ENCODE measurements at places on chromosomes 12 and 14. TPM values are rescaled to one million over a fixed set of nuclear protein-coding genes. Genes with fewer than 3 reads are reported as not detected.

DNA sequence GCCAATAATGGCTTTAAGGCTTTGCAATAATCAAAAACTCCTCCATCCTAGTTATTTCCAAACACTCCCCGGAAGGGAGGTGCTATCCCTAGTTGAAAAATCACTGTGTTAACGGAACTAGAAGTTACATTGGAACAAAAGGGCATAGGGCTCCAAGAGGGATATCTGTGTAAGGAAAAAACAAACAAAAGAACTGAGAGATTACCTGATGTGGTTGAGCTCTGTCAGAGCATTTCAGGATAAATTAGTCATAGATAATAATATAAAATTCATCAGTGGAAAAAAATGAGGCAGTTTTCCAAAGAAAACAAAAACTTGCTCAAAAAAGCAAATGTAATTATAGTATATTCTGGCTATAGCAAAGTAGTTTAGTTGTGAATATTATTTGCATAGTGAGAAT is 27.4 kb upstream of the PAPLN start:
- no peaks in the 10 kb centered on the region for H3K27me3 ChIP-seq
- H3K36me3 ChIP-seq: peaks cover 36% of the 10 kb centered on the region
- H3K27ac ChIP-seq: no peak overlapping the region
- H3K4me1 ChIP-seq: no peaks in the 10 kb centered on the region
- no peak overlapping the region for H3K4me3 ChIP-seq

DNA sequence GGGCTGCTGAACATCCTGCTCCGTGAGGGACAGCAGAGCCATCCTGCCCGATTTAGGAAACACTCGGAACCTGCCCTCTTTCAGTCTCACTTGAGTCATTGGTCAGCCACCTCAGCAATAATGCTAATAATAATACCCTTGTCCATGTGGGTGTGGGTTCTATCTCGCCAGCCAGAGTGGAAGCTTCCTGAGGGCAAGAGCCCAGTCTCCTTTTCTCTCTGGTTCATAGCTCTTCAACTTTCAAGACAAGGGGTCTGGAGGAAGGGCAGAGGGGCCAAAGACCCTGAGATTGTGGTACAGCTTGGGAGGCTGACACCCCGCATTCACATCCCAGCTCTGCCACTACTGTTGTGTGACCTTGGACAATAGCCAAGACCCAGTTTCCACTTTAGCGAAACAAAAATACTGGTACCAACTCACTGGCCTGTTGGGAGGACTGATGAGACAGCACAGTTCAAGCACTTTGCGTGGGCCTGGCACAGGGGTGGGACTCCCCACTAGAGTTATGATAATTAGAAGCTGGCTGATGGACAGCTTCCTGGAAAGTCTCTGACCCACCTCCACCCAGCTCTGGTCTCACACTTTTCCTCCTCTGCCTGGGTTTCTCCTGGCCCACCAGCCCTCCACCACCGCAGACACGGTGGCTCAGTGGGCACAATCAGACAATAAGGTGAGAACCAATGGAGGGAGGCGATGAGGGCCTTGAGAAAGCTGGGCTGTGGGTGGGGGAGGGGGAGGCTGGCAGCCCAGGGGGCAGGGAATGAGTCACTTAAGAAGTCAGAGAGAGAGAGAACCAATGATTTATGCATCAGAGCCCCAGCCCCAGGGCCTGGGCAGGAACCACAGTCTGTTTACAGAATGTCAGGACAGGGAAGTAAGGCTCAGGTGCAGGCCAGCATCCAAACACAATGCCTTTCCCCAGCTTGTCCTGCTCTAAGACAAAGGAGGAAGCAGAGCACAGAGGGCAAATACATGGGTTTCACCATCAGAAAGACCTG is 9.6 kb downstream of the FAIM2 start:
- H3K4me3 ChIP-seq: no peak overlapping the region
- DNase-seq: no peak
- peaks cover 5% of the 10 kb centered on the region for H3K4me1 ChIP-seq
- peaks cover 24% of the 10 kb centered on the region for H3K27me3 ChIP-seq
- no peaks in the 10 kb centered on the region for H3K36me3 ChIP-seq
- H3K27ac ChIP-seq: no peak overlapping the region

The GLI1 gene
- polyA plus RNA-seq: 1.2 TPM

- H3K36me3 ChIP-seq: no peaks in the 10 kb centered on the region
- H3K4me1 ChIP-seq: no peaks in the 10 kb centered on the region
- DNase-seq: no peak
- H3K4me3 ChIP-seq: no peak overlapping the region
- H3K27ac ChIP-seq: no peak overlapping the region
- H3K27me3 ChIP-seq: no peaks in the 10 kb centered on the region
These were observed 15.8 kb upstream of the KRAS start for GRCh38 chr12:25266497-25266896.

- H3K27me3 ChIP-seq: peaks cover 3% of the 10 kb centered on the region
- no peak for DNase-seq
- no peaks in the 10 kb centered on the region for H3K36me3 ChIP-seq
- no peak overlapping the region for H3K4me3 ChIP-seq
- H3K4me1 ChIP-seq: peaks cover 14% of the 10 kb centered on the region
- H3K27ac ChIP-seq: no peak overlapping the region
These were observed 48.5 kb upstream of the RIMBP2 start for GRCh38 chr12:130764475-130765185.

DNA sequence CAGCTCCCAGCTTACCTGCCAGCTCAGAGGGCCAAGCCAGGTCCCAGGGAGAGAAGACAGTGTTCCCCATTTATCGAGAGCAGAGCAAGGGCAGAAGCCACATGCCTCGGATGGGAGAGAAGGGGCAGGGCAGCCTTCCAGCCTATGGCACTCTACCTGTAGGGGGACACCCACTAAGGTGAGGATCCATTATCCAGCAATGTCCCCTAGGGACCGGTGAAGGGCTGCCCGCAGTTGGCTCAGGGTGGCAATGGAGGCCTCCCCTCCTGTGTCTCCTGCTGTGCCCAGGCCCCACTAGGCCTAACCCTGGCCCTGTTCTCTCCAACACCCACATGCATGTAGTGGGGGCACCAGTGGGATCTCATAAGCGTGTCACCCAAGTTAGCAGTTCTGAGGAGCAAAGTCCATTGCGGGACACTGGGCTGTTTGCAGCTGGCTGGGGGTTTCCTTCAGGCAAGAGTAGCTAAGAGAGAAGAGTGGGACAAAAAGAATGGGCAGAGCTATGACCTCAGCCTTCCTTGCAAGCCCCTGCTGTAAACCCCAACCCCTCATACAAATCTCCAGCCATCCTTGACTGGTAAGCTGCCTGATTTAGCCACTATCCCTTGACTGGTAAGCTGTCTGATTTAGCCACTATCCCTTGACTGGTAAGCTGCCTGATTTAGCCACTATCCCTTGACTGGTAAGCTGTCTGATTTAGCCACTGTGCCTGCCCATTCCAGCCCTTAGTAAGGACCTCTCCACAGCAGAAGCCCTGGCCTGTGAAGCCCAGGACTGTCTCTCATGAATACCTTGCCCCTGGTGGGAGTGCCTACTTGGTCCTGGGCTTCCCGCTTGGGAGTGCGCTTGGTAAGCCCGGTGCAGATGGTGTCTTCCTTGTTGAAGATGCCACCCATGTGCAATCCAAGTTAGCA is 5.2 kb upstream of the ASB2 start:
- no peak overlapping the region for H3K4me3 ChIP-seq
- no peak for DNase-seq
- H3K4me1 ChIP-seq: peaks cover 3% of the 10 kb centered on the region
- no peaks in the 10 kb centered on the region for H3K36me3 ChIP-seq

GRCh38 chr12:99706736-99707473 is 59.4 kb downstream of the GARIN6 start:
- H3K27me3 ChIP-seq: no peaks in the 10 kb centered on the region
- H3K4me3 ChIP-seq: no peak overlapping the region
- no peaks in the 10 kb centered on the region for H3K36me3 ChIP-seq
- no peaks in the 10 kb centered on the region for H3K4me1 ChIP-seq
- no peak overlapping the region for H3K27ac ChIP-seq
- DNase-seq: no peak

GRCh38 chr14:75711105-75711795 is 50.2 kb downstream of the TTLL5 start:
- H3K4me1 ChIP-seq: peaks cover 15% of the 10 kb centered on the region
- no peak for DNase-seq
- peaks cover 1% of the 10 kb centered on the region for H3K36me3 ChIP-seq
- peak overlapping the region; percentile 19 for H3K27ac ChIP-seq
- H3K4me3 ChIP-seq: peak overlapping the region; percentile 0

The TAC3 gene
- not detected for polyA plus RNA-seq

DNA sequence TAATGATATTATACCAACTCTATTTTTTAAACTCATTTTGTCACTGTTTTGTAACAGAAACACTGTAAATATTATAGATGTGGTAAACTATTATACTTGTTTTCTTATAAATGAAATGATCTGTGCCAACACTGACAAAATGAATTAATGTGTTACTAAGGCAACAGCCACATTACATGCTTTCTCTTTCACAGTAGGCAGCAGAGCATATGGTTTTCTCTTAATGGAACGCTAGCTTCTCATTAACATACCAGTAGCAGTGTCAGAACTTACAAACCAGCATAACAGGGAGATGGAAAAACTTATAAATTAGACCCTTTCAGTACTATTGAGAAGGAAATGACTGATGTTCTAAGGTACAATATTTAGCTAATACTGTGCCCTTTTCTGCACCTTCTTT is 398.8 kb downstream of the PRKD1 start:
- H3K4me1 ChIP-seq: no peaks in the 10 kb centered on the region
- H3K36me3 ChIP-seq: no peaks in the 10 kb centered on the region
- no peak for DNase-seq

DNA sequence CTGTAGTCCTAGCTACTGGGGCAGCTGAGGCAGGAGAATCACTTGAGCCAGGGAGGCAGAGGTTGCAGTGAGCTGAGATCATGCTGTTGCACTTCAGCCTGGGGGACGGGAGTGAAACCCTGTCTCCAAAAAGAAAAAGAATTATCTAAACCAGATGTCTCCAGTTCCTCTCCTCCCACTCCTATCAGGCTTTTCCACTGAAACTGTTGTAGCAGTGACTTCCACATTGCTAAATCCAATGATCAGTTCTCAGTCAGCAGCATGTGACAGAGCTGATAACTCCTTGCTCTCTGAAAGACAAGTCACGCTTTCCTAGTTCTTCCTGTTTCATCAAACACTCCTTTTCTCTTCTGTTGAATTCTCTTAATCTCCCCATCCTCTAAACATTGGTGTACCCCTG is 8.6 kb downstream of the SLC38A6 start:
- H3K27me3 ChIP-seq: no peaks in the 10 kb centered on the region
- no peak overlapping the region for H3K4me3 ChIP-seq
- no peak for DNase-seq
- H3K36me3 ChIP-seq: peaks cover 4% of the 10 kb centered on the region
- H3K4me1 ChIP-seq: no peaks in the 10 kb centered on the region

The SLC41A2 gene
- 1.0 TPM for polyA plus RNA-seq

The ST8SIA1 gene
- polyA plus RNA-seq: 0.46 TPM

- H3K27ac ChIP-seq: no peak within 1 kb of the TSS
- no peak for DNase-seq
- H3K4me3 ChIP-seq: peak within 1 kb of the TSS; percentile 47
- H3K36me3 ChIP-seq: no peaks in the 10 kb centered on the region
- peaks cover 17% of the 10 kb centered on the region for H3K27me3 ChIP-seq
- peaks cover 6% of the 10 kb centered on the region for H3K4me1 ChIP-seq
These were observed at the start of gene NDRG2 for GRCh38 chr14:21024585-21025370. NDRG2 (minus strand) TSS chr14:21025061; CDS start chr14:21023315, 1,746 bp downstream.

GRCh38 chr12:89949457-89950195 is 241.0 kb upstream of the ATP2B1 start:
- H3K27me3 ChIP-seq: no peaks in the 10 kb centered on the region
- H3K36me3 ChIP-seq: no peaks in the 10 kb centered on the region
- H3K4me1 ChIP-seq: peaks cover 43% of the 10 kb centered on the region
- peak overlapping the region; percentile 88 for H3K27ac ChIP-seq

The SLC25A47 gene
- polyA plus RNA-seq: not detected

- H3K27me3 ChIP-seq: no peaks in the 10 kb centered on the region
- no peak for DNase-seq
- H3K4me3 ChIP-seq: no peak overlapping the region
- no peak overlapping the region for H3K27ac ChIP-seq
- no peaks in the 10 kb centered on the region for H3K4me1 ChIP-seq
These were observed 35.9 kb downstream of the FBLN5 start for GRCh38 chr14:91911474-91912032.

The KRT3 gene
- 0.36 TPM for polyA plus RNA-seq

- H3K27me3 ChIP-seq: no peaks in the 10 kb centered on the region
- no peak overlapping the region for H3K27ac ChIP-seq
- no peak overlapping the region for H3K4me3 ChIP-seq
- DNase-seq: no peak
- peaks cover 15% of the 10 kb centered on the region for H3K4me1 ChIP-seq
These were observed 20.7 kb downstream of the PHLDA1 start for GRCh38 chr12:76010732-76011458.

DNA sequence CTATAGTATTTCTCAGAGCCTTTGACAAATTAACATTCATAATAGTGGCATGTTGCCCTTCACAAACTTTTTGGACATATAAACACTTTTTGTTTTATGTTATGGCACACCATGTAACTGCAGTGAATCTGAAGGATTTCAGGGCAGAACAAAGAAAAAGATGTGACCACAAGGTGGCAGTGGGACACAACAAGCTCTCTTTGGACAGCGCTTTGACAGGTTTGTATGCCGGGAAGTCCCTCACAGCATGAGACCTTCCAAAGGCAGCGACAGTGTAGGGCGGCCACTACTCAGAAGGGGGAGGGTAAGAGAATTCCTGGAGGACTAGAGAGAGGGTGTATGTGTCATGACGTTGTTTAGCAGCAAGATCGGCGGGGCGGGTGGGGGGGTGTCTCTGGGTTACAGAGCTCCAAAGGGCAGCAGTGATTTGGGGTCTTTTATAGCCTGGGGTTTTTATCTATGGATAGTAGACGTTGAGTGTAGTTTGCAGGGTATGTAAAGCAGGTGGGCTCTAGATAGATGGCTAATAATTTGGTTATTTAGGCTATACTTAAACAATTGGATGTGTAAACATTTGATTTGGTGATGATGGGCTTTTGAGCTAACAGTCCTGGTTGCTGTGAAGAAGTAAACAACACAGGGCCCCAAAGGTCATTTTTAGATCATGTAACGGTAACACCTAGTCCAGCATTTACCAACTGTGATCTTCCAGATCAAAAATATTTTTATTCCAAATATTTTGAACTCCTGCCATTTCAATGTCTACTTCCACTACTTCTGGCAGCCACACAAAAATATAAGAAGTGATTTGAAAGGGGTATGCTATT is 22.9 kb downstream of the ETFBKMT start:
- no peaks in the 10 kb centered on the region for H3K4me1 ChIP-seq
- peak; percentile 38 for DNase-seq
- no peaks in the 10 kb centered on the region for H3K36me3 ChIP-seq
- H3K27ac ChIP-seq: no peak overlapping the region
- H3K4me3 ChIP-seq: no peak overlapping the region
- no peaks in the 10 kb centered on the region for H3K27me3 ChIP-seq

The KRT7 gene
- polyA plus RNA-seq: 117 TPM

The CCDC88C gene
- polyA plus RNA-seq: 1.9 TPM

The ADAMTS20 gene
- not detected for polyA plus RNA-seq

DNA sequence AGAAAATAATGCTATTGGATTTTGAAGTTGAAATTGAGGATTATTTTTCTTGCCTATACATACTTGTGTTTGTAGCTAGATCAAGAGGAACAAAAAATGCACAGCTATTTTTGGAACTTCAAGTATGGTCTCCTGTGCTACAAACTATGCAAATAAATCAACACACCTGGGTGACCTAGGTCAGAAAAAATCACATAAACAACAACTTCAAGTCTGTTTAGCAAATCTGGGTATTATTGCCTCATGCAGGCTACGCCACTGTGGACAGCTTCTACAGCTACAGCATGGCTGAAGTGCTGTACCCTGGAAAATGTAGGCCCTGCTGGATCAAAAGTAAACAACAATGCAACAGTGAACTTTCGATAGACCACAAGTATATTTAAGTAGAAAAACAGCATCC is 87.5 kb downstream of the SLC6A15 start:
- no peaks in the 10 kb centered on the region for H3K36me3 ChIP-seq
- H3K4me1 ChIP-seq: no peaks in the 10 kb centered on the region
- DNase-seq: no peak
- no peak overlapping the region for H3K4me3 ChIP-seq
- no peak overlapping the region for H3K27ac ChIP-seq
